T-cell (primary cell): ENCODE measurements at places on chromosomes 1 and 21.

- DNase-seq, result no peak
Observed at GRCh38 chr1:178648151-178648550, 76.9 kb upstream of the RALGPS2 start.

- DNase-seq, result no peak
Observed at GRCh38 chr1:159296706-159297375, 5.3 kb upstream of the FCER1A start.

DNA sequence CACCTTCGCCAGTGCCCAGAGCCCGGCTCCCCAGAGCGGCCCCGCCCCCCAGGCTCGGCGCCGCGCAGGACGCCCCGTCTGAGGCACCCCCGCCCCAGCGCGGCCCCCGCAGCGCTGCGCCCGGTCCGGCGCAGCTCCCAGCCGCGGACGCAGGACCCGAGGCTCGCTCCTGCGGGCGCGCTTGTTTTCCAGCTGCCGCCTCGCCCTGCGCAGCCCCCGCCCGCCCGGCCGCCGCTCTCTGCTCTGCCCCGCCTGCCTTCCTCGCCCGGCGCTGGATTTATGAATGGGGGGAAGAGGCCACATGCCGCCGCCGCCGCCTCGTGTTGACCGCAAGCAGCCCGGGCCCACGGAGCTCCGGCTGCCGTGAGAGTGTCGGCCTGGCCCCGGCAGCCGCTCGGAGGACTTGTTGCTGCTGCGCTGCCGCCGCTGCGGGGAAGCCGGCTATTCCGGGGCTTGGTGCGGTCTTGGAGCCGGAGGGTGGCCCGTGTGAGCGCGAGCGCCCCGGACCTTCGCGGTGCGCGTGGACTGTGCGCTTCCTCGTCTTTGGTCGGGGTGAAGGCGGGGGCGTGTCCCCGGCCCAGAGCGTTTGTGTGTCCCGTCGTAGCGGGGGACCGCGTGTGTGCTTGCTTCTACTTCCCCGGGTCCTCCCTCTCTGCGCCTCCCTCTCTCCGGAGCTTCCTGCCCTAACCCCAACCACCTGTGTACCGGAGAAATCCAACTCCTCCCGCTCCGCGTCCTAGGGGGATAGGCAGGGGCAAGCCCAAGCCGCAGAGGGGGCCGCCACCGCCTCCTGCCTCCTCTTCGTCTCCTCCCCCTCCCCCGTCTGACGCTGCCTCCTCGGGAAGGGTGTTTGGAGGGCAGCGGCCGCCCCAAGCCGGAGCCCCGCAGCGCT, 736 bp downstream of the KCNC4 start:
- peak; percentile 30 for DNase-seq

GRCh38 chr21:36087362-36088138, 17.7 kb downstream of the CBR1 start:
- no peak for DNase-seq

DNA sequence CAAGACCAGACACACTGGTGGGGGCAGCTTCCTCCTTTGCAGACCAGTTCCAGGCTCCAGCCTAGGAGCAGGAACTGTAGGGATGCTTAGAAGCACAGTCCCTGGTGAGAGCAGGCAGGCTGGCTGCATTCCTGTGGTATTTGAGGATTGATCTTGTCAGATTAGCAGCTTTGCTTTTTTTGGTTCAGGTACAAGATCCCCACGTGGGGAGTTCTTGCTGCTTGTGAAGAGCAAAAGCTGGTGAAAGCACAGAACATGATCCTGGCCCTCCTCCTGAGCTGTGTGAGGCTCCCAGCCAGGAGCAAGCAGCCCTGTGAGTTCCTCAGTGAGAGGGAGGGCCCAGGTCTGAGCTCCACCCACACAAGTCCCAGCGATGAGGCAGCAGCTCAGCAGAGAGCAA, 75.3 kb upstream of the ARTN start:
- no peak for DNase-seq

- peak; percentile 51 for DNase-seq
Observed at GRCh38 chr21:42063571-42064521, 7.3 kb upstream of the UMODL1 start.

GRCh38 chr1:200642481-200642880, 21.9 kb upstream of the KIF14 start:
- DNase-seq, result no peak

DNA sequence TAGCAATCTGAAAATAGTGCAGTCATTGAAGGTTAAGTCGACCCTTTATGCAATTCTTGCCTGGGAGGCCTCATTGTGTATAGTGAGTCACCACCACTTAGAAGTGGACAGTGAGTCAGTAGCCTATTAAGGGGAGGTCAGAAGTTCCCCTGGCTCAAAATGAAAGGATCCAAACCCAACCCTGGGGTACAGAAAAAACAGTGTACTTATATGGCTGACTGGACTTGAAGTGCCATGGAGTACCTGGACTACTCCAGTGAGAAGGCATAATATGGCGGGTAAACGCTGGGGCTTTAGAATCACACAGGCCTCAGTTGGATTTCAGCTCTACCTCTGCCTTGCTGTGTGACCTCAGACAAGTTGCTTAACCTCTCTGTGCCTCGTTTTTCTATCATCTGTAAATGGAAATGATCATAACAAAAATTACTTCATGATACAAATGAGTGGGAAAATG, 2.2 kb upstream of the BCL9 start:
- no peak for DNase-seq

DNA sequence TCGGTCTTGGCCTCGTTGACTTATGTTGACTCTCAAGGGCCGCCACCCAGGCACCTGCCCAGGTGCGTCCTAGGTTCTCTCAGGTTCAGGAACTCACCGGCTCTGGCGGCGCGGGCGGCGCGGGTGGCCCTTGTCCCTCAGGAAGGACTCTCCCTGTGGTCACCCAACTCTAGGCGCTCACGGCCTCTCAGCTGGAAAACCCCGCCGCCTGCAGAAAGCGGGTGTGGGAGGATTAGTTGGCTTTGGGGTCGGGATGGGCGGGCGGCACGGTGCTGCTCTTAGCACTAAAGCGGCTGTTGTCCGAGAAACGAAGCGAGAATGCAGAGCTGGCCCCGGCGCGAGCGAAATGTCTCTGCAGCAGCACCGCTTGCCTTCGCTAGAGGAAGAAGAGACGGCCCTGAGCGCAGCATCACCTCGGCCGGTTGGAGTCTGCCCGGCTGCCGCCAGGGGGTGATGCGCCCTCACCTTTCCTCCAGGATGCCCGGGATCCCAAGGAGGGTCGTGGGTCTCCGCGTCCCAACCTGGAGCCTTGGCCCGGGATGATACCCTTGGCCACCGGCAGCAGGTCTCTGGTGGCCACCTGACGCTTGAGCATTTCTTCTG, 8.1 kb upstream of the TADA1 start:
- no peak for DNase-seq

- DNase-seq, result no peak
Observed at GRCh38 chr1:1106510-1107221, 9.2 kb downstream of the C1orf159 start.

DNA sequence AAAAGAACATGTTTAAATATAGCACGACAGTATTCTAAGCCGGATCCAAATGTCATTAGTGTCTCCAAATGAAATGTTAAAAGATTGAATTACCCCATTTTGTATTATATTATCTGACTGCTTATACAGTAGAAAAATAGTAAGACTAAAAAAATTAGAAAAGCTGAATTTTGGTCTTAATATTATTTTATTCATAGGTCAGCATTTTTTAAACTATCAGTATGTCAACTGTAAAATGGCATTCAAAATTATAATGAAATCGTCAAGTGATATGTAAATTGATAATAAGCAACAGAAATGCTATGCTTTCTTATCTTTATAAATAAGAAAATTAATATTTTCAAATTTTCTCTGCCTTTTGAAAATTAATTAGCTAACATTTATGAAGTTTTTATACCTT, 16.6 kb downstream of the SLC44A5 start:
- DNase-seq, result no peak

DNA sequence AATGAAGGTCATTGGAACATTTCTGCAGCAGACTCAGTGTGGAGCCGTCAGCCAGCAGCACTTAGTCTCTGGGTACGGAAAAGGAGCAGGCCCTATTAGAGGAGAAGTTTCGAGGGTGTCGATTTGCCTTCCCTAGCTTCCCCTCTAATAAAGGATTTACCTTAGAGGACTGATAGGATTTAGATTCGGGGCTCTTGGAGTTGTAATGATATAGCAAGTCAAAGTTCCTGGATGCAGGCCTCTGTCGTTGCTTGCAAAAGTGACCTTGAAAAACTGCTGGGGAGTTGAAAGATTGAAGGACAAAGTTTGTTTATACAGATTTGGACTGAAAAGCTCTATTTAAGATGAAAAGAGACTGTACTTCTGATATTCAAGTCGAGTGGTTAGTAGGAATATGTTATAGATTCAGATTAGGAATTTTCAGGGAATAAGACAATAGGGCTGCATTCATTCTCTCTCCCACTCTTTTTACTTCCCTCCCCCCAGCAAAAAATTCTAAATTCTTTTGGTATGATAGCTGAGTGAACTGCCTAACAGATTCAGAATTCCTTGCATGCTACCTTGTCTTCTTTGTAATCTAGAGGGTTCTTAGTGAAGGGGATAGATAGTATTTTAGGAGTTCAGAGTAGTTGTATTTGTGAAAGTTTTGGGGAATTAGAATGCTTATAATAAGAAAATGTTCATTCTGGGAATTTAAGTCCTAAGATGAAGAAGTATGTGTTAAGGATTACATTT, 19.2 kb downstream of the NFYC start:
- DNase-seq, result no peak

DNA sequence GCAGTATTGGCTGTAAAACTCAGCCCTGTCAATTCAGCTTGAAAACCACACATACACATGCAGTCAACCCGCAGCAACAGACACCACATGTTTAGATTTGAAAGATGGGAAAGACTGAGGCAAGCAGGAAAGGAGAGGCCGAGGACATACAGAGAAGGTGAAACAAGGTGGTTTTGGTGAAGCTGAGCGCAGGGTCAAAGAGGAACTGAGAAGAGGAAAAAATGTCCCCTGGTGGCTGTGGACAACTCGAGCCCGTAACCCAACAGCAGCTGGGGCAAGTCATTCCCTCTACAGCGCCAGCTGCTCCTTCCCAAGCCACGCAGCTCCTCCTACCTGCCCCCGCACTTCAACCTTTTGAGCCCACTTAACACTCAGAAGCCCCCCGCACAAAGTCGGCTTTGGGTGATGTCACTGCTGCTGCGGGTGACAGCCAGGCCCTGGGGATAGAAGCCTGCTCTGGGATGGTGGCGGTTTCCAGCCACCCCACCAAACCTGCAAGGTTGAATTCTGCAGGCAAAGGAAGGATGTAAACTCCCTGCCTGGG, 63.0 kb downstream of the KCNN3 start:
- DNase-seq, result no peak

DNA sequence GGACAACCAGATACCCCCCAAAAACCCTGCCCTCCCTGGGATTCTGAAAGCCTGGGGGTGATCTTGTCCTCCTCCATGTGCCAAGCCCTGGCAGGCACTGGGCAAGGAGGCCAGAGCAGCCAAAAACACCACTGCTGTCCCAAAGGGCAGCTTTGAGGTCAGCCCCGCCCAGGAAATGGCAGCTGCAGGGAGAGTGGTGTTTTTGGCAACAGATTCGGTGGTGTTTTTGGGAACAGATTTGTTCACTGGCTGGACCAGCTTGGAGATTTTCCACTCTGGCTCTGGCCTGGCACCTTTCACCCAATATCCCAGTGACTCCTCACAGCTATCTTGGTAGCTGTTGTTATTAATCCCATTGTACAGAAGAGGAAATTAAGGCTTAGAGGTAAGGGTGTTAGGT, 34.7 kb downstream of the LRP8 start:
- no peak for DNase-seq

- no peak for DNase-seq
Observed at GRCh38 chr1:155809088-155809487, 47.9 kb downstream of the GON4L start.

- no peak for DNase-seq
Observed at GRCh38 chr1:152718238-152718637, 10.3 kb downstream of the LCE4A start.

GRCh38 chr1:146020058-146021049, 1.2 kb downstream of the HJV start:
- DNase-seq, result no peak

- peak; percentile 23 for DNase-seq
Observed at GRCh38 chr1:169890761-169891538, 2.7 kb downstream of the SCYL3 start.

GRCh38 chr21:38365521-38365920, 108.7 kb downstream of the KCNJ15 start:
- DNase-seq, result no peak

DNA sequence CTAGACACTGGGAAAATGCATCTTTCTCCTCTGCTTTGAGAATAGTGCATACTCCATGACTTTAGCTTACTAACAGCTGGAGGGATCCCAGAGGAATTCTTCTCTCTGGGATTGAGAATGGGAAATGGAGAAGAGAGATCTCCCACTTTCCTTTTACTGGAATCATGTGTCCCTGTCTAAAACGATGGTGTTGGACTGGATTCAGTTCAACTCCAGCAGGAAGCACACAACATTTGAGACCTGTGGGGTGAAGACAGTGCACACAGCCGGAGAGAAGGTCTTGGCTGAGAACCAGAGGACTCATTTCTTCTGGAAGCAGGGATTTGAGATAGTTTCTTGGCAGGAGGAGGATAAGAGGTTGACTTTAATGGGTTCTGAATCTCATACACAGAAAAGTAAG, 58.7 kb downstream of the TRABD2B start:
- DNase-seq, result no peak

GRCh38 chr1:26999440-26999987, 6.0 kb downstream of the TRNP1 start:
- DNase-seq, result no peak

- DNase-seq, result no peak
Observed at GRCh38 chr1:235657269-235657668, 7.7 kb upstream of the GNG4 start.

- DNase-seq, result no peak
Observed at GRCh38 chr21:32253215-32253641, 25.6 kb downstream of the MIS18A start.

- DNase-seq, result no peak
Observed at GRCh38 chr1:43243299-43243698, 26.5 kb upstream of the TMEM125 start.

DNA sequence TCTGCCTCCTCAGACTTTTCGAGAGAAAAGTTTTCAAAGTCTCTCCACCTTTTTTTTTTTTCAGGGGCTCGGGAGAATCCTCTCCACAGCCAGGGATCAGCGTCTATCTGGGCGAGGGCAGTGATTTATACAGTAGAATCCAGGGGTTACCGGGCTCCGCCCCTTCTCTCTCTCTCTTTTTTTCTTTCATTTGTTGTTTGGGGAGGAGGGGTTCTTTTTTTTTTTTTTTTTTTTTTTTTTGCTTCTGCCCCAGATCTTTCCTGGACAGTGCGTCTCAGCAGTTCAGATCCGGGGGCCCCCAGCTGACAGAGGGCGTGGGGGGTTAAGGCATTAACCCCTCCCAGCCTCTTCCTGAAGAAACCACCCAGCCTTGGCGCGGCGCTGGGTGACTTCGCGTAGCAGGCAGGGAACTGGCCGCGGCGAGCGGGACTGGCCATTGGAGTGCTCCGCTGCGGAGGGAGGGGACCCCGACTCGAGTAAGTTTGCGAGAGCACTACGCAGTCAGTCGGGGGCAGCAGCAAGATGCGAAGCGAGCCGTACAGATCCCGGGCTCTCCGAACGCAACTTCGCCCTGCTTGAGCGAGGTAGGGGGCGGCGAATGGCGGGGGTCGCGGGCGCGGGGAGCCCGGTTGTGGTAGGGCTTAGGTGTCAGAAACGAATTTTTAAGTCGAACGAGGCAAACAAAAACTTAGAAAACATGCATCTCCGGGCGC, at the start of gene S1PR1:
S1PR1 (plus strand) TSS at position 504 of the 713 bp plus-strand sequence. CDS start 1,966 bp downstream, outside the sequence.
- peak; percentile 68 for DNase-seq
